Activated CD4-positive, alpha-beta T cell treated with anti-CD3 and anti-CD28 coated beads for 36 hours (primary cell): ENCODE measurements at places on chromosomes 12 and 14. TPM values are rescaled to one million over a fixed set of nuclear protein-coding genes. Genes with fewer than 3 reads are reported as not detected.

DNA sequence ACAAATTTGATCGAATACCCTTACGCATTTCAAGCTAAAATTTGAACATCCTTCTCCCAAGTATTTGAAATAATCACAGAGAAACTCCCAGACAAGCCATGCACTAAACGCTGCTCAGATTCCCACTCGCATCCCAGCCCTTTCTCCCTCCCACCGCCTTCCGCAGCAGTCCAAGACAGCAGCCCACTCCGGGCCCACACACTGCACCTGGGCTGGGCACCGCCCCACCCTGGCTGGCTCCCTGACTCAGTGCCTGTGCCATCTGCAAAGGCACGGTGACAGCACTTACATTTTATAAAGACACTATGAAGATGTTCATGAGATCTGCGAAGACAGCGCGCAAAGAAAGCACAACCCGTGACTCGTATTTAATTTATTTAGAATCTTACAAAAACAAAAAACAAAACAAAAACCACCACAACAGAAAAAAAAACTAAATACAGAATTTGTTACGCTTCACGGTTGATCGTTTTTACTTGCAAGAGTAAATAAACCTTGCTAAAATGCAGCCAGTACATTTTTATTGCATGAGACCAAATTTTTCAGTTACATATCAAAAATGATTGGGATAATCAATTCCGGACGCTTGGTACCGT is 17.2 kb upstream of the CDK2AP1 start:
- DNase-seq = no peak

Gene MYF6
- total RNA-seq = not detected

Gene DHRS2
- total RNA-seq = 3.7 TPM

Gene CLEC12A
- total RNA-seq = not detected

DNA sequence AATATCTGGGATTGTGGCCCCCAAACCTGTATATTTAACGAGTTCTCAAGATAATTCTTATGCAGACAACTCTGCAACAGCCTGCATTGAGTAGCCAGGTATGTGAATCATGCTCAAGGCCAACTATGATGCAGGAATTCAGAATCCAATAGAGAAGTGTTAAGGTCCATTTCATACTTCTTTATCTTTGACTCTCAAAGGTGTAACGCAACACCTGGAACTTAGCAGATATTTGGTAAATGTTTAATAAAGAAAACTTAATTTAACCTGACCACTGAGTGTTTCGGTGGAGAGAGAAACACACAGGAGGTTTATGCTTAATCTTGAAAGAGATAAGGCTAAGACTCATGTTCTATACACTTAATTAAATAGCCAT is 156.5 kb upstream of the PLEKHG7 start:
- no peak for DNase-seq

Gene ADCY6
- total RNA-seq = 0.05 TPM

Gene CCDC196
- total RNA-seq = not detected

Gene TAS2R14
- total RNA-seq = 0.94 TPM
